ENCODE measurements at places on chromosomes 5 and 9.
A peak's percentile ranks its signal among the peaks of the same experiment; 100 is the strongest.

DNA sequence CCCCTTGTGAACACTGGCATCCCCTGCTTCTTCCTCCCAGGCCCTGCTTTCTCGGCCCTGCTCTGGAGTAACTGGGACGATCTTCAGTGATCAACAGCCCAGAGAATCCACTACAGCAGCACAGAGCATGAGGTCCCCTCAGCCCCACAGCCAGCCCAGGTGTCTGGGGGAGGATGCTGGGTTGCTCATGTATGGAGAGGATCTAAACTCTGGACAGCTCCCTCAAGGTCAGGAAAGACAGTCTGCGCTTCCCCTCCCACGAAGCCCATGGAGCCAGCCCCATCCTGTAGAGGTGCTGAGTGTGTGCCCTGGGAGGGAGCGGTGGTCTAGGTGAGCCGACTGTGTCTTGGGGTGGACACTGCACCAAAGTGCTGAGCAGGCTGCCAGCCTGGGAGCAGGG is 190.2 kb downstream of the GABBR2 start:
- no peak for DNase-seq

DNA sequence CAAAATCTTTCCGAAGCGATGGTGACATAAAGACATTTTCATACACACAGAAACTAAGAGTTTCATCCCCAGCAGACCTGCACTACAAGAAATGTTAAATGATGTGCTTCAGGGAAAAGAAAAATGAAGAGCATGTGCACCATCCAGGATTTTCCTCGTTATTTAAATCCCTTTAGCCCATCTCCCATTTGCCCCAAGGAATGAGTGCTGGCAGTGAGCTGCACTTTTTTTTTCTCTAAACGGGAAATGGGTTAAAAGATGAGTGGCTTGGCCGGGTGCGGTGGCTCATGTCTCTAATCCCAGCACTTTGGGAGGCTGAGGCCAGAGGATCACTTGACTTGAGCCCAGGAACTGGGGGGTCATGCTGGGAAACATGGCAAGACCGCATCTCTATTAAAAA is 6.8 kb upstream of the LRRC14B start:
- no peak for DNase-seq

- no peak for DNase-seq
Measured at GRCh38 chr9:134616341-134616740, 25.3 kb upstream of the COL5A1 start.

GRCh38 chr9:93826905-93827544 is 128.1 kb downstream of the BARX1 start:
- no peak for DNase-seq

DNA sequence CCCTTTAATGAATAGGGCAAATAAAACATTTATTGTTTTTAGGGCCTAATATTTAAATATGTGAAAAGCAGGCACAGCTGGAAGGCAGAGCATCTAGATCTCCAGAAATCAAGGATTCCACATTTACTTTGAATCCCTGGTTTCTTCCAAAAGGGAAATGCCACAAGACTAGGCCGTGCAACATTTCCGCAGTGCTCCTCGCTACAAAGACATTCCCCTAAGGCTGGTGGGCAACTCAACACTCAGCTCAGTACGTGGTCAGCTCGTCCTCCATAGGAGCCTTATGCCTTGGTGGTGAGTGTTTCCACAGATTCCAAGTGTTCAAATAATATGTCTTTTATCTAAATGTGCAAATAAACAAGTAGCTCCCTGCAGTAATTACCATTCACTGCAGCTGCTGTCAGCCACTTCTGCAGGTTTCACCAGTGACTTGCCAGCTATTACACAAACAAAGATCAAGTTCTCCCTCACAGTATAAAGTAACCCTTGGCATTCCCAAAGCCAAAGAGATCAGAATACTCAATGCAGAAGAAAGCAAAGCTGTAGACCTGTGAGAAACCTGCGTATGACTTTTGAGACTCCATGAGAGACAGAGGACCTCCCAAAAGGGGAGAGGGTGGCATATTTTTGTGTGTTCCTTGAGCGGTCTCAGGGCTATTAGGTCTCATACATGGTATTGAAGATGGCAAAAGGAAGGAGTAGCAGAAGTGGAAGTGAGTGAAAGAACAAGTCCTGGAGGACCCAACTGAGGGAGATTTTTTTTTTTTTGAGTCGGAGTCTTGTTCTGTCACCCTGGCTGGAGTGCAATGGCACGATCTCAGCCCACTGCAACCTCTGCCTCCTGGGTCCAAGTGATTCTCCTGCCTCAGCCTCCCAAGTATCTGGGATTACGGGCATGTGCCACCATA is 38.0 kb upstream of the TENT2 start:
- DNase-seq = no peak

GRCh38 chr9:68951879-68952659 is 61.8 kb downstream of the PRKACG start:
- no peak for DNase-seq

GRCh38 chr9:73683862-73684591 is 532.4 kb downstream of the ANXA1 start:
- peak; percentile 94 for DNase-seq

DNA sequence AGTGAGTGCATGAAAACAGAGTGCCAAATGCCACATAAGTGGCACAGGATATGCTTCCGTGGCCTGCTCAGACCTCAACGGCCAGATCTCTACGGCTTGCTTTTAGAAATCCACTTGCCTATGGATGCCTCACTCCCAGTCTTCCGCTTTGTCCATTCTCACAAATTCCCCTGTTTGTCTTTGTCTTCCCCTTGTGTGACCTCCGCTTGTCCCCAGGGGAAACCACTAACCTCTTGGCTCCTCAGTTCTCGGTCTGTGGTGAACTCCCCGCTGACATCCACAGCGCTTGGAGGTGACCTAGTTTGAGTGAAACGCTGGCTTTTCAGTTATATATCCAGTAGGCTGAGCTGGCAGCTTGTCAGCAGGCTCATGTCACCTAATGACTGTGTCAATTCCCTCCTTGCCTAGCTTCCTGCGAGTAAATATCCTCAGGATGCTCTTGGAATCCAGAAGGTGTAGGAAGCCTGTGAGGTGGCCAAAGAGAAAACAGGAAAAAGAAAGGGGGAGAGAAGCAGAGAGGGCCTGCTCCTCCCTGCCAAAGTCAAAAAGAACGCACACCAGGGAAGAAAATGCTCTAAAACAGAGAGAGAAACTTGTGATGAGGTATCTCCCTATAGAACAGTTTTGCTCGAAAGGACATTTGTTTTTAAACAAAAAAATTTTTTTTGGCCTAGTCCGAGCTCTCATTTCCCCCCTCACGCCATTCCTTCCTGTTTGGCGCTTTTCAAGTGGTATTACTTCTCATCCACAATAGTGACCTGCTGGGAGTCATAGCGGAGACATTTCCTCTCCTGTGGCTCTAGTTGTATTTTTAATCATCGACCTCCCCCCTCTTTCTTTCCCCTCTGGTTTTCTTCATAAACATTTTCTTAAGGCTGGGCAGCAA is 101.6 kb upstream of the SPRY4 start:
- DNase-seq = peak; percentile 84

DNA sequence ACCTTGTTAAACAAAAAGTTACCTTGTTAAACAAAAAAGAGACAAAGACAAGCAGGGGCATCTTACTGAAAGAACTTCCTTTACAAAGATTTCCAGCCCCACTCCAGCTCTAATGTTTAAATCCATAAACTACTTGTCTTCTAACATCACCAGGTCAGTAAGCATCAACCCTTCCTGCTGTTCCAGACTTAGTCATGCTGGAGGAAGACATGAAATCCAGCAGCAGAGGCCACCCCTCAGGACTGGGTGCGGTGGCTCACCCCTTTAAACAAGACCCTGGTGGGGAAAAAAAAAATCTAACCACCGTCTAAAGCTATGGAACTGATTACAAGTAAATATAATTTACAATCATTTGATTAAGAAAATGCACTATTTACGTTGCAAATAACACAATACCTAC is 9.1 kb downstream of the PDCL start:
- DNase-seq = peak; percentile 79

- DNase-seq = peak; percentile 31
Measured at GRCh38 chr5:69284203-69284602, 48.4 kb downstream of the CCDC125 start.

- DNase-seq = no peak
Measured at GRCh38 chr5:86814315-86814714, 196.6 kb downstream of the COX7C start.

DNA sequence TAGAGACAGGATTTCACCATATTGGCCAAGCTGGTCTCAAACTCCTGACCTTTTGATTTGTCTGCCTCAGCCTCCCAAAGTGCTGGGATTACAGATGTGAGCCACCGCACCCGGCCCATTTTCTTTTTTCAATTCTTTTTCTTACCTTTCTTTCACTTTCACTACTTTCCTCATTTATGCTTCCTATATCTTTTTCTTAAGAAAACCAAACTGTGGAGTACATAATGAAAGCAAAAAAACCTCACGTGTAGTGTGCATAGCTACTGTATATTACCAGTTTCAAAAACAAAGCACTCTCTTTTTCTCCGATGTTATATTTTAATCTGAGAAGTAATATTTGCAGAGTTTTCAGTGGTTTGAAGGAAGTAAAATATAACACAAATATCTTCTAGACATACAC is 8.0 kb upstream of the CAST start:
- no peak for DNase-seq

DNA sequence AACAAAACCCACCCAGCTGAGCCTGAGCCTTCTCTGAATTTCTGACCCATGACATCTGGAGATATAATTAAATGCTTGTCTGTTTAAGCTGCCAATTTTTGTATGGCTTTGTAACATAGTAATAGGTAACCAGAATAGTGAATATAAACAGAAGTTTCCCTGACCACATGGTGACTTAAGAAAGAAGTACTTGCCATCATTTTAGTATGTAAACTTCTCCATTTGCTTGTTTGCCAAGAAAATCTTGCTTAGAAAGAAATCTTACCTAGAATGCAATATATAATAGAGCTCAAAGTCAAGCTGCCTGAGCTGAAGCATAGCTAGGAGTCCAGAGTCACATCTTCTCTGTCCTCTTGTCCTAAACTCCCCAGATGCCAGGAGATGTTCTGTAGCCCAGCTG is 117.0 kb downstream of the PCSK1 start:
- no peak for DNase-seq

GRCh38 chr9:109013679-109014607 is 644 bp upstream of the CTNNAL1 start:
- DNase-seq = peak; percentile 94

DNA sequence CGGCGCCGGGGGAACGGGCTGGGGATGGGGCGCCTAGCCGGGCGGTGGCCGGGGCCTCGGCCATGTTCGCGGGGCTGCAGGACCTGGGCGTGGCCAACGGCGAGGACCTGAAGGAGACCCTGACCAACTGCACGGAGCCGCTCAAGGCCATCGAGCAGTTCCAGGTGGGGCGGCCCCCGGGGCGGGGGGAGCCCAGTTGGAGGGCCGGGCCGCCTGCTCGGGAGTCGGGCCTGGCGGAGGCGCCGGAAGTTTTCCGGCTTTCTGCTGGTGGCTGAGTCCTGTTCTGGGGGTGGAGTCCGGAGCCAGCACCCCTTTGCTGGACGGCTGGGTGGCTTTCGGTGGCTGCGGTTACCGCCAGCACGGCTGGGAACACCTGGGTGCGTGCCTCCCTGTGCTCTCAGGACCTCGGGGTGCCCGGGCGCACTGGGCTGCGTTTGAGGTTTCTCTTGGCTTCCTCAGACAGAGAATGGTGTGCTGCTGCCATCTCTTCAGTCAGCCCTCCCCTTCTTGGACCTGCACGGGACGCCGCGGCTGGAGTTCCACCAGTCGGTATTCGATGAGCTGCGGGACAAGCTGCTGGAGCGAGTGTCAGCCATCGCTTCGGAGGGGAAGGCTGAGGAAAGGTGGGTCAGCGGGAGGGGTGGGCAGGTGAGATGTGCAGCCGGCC is 454 bp downstream of the NELFB start:
- DNase-seq = no peak

DNA sequence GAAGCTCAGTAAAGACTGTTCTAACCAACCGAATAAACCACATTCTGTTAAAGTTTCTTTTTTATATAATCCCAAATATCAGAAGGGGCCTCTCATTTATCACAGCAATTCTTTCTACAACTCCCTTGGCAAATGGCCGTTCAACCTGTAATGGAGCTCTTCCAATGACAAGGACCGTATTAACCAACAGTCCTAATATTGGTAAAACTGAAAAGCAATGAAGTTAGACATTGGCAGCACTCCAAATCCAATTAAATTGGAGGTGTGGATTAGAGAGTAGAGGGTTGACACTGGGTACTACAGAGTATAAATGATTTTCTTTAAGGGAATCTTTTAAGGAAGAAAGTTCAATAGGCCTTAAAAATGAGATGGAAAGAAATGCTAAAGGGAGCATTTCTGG is 842 bp downstream of the TMED7 start:
- no peak for DNase-seq

DNA sequence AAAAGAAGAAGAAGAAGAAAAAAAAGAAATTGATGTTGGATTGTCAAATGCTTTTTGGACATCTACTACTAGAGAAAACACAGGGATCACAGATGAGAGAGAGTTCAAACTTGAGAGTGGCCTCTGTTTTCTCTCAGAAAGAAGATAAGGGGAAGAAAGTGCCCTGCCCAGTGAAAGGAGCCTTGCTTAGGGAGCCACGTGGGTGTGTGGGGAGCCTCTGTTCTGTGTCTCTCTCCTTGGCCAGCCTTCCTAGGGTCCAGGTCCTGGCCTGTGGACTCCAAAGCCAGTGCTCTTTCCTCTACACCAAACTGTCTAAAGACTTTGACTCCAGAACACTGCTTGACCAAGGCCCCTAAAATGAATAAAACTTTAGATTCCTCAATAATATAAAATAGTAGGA is 22.0 kb upstream of the COL15A1 start:
- no peak for DNase-seq

DNA sequence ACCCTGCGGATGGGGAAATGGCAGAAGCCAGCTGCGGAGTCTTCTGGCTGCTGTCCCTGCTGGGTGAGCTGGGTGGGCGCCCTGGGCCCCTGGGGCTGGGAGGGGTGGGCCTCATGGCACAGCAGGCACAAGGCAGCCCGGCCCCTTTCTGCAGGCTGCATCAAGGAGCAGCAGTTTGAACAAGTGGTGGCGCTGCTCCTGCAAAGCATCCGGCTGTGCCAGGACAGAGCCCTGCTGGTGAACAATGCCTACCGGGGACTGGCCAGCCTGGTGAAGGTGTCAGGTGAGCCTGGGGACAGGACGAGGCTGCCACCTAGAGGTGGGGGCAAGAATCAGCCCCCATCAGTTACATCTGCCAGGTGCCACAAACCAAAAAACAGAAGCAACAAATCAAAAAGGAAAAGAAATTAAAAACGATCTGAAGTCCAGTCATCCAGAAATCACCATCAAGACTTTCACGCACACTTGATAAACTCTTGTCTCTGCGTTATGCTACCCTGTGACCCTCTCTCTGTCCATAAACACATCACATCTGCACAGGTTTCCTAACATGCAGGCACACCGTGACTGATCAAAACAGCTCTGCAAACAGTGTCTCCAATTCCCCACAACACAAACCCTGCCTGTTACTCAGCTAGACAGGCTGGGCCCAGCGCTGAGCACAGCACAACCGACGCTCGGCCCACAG is 13.9 kb downstream of the REXO4 start:
- DNase-seq = peak; percentile 41

Data from choroid plexus epithelial cell (primary cell).